ENCODE measurements at places on chromosomes 3 and 15. TPM values are rescaled to one million over a fixed set of nuclear protein-coding genes. Genes with fewer than 3 reads are reported as not detected.

MASP1 gene
- not detected for total RNA-seq

MME gene
- not detected for total RNA-seq

ACKR4 gene
- total RNA-seq, result not detected

THBS1 gene
- total RNA-seq, result 34.1 TPM

PSMD6 gene
- 88.8 TPM for total RNA-seq

GATM gene
- total RNA-seq, result 2.2 TPM

GOLGA8M gene
- total RNA-seq, result 0.10 TPM

CASR gene
- not detected for total RNA-seq

HESX1 gene
- not detected for total RNA-seq

CLDN16 gene
- not detected for total RNA-seq

KIF9 gene
- 22.4 TPM for total RNA-seq

EAF2 gene
- total RNA-seq, result 1.8 TPM
